ENCODE measurements at places on chromosomes 3 and 15. TPM values are rescaled to one million over a fixed set of nuclear protein-coding genes. Genes with fewer than 3 reads are reported as not detected.

DNA sequence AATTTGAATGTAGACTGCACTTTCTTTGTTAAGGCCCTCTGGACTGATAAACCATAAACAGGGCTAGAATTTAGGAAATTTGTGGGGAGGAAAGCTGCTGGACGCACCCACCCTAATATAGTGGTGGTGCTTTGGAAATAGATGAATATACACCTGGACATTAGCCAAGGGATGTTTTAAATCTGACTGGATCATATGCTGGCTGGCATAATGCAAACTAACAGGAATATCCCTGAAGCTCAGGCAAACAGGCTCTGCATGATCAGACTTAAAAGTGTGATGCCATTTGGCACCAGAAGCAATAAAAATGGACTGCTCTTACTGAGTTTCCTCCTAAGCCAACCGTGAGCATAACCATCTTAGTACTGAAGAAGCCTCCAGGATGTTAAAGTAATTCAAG lies 465.8 kb upstream of the ROBO1 start:
- DNase-seq = no peak

DNA sequence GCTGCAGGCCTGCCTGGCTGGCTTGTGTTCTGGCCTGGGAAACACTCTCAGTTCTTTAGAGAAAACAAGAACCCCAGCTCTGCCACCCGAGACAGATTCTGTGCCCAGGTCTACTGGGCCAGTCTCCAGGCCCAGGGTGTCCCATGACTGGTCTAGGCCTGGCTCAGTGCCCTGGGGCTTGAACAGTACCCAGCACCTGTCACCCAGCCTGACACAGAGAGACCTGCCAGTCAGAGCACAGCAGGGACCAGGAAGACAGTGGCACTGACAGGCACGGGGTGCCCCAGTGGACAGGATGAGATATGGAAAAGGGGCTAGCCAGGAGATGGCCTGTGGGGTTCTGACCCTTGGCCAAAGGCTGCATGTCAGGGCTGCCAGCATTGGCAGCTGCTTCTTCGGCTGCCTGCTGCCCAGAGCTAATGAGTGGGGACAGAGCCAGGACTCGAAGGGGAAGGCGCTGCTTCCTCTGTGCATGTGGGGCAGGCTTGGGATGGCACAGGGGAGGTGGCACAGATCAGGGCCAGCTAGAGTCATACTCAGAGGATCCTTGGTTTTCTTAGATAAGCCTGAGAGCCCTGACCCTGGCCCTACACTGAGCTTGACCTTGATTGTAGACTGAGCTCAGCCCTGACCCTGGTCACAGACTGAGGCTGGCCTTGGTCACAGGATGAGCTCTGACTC lies 15.1 kb downstream of the CCDC33 start:
- no peak for DNase-seq

GRCh38 chr3:106643684-106644161 lies 733.5 kb upstream of the CCDC54 start:
- no peak for DNase-seq

GRCh38 chr3:14237457-14237856 lies 58.8 kb downstream of the LSM3 start:
- DNase-seq = no peak

- DNase-seq = peak; percentile 96
Observed at GRCh38 chr3:126858887-126859286, 124.0 kb upstream of the PLXNA1 start.

DNA sequence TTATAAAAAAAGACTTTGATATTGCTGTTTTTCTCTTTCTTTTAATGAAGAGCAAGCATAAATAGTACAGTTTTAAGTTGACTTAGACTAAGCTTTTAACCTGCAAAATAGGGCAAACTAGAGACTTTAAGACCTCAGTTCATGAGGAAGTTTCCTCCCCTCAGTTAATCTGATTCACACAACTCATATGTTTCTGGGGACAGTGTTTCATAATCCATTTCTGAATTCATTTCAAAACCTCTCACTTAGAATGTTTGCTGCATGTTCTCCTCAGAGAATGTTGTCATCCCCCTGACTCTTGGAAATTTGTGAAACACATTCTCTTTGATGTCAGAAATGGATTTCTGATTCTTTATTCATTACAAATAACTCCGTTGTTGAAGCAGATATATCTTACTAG lies 79.3 kb upstream of the SKOR1 start:
- DNase-seq = no peak

GRCh38 chr3:89098964-89099585 lies 8.3 kb upstream of the EPHA3 start:
- peak; percentile 33 for DNase-seq

The P2RY14 gene
- total RNA-seq = not detected

The MAPK6 gene
- total RNA-seq = 48.5 TPM

The PLSCR2 gene
- not detected for total RNA-seq

The TICRR gene
- 4.4 TPM for total RNA-seq

The UBXN7 gene
- total RNA-seq = 64.7 TPM

The NUP210 gene
- 0.32 TPM for total RNA-seq

The METTL6 gene
- total RNA-seq = 19.7 TPM
